Activated T-helper 9 cell treated with anti-CD3 and anti-CD28 coated beads, Interleukin-2, amount 50 U/mL, for 16 hours (primary cell): ENCODE measurements at places on chromosomes 12 and 14.
A peak's percentile ranks its signal among the peaks of the same experiment; 100 is the strongest.

- DNase-seq = no peak
Observed at GRCh38 chr12:3869433-3869832, 3.8 kb downstream of the PARP11 start.

DNA sequence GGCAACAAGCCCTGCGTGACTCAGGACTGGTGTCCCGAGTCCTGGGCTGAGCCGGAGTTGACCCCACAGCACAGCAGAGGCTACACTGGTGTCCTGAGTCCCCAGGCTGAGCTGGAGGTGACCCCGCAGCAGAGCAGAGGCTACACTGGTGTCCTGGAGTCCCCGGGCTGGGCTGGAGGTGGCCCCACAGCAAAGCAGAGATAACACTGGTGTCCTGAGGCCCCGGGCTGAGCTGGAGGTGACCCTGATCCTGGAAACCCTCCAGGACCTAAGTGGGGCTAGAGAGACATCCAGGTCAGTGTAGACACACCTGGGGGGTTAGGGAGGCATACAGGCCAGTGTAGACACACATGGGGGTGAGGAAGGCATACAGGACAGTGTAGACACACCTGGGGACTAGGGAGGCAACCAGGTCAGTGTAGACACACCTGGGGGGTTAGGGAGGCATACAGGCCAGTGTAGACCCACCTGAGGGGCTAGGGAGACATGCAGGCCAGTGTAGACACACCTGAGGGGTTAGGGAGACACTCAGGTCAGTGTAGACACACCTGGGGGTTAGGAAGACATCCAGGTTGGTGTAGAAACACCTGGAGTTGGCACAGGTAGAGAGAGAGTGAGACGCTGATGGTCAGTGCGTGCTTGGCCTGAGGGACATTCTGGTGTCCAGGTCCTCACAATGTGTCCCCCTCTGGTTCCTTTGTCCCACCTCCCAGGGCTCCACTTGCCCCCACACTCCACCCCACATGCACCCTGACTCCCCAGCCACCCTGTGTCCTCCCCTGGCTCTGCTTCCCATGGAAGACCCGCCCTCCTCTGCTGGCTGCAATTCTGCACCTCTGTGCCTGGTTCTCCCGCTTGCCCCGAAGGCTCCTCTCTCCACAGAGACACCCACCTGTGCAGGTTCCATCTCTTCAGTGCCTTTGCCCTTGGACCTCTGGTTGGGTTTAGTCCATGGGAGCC lies 321.6 kb upstream of the SFSWAP start:
- DNase-seq = no peak

DNA sequence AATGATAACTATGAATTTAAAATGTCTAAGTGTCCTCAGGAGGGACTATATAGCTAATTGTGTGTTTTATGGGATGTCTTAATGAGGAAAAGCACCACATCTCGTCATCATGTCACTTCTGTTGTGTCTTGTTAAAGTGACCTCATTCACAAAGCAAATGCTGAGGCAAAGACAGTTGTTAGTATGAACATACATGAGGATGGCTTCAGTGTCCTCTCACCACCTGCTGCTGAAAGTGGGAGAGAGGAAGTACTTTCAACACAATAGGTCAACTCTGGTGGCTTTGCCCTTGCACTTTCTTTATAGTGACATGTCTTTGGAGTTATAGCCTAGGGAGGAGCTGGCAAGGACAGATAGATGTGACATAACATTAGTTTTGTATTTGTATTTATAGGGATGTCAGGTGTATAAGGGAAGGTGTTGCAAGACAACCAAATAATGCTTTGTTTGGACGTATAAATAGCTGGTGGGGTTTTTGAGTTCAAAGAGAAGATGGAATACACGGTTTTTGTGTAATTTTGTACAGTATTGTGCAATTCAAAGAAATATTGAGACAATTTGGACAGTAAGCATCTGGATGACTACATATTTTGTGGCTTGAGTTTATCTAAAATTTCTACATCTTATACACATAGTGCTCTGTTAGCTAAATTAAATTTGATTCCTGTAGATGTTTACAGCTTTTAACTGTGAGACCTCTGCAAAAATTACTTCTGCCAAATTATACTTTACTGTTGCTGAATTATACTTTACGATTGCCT lies 131.7 kb upstream of the ATP2B1 start:
- DNase-seq = no peak

- no peak for DNase-seq
Observed at GRCh38 chr14:60309867-60310552, 61.0 kb downstream of the PPM1A start.

GRCh38 chr12:125129591-125130255 lies 64.5 kb downstream of the AACS start:
- no peak for DNase-seq

DNA sequence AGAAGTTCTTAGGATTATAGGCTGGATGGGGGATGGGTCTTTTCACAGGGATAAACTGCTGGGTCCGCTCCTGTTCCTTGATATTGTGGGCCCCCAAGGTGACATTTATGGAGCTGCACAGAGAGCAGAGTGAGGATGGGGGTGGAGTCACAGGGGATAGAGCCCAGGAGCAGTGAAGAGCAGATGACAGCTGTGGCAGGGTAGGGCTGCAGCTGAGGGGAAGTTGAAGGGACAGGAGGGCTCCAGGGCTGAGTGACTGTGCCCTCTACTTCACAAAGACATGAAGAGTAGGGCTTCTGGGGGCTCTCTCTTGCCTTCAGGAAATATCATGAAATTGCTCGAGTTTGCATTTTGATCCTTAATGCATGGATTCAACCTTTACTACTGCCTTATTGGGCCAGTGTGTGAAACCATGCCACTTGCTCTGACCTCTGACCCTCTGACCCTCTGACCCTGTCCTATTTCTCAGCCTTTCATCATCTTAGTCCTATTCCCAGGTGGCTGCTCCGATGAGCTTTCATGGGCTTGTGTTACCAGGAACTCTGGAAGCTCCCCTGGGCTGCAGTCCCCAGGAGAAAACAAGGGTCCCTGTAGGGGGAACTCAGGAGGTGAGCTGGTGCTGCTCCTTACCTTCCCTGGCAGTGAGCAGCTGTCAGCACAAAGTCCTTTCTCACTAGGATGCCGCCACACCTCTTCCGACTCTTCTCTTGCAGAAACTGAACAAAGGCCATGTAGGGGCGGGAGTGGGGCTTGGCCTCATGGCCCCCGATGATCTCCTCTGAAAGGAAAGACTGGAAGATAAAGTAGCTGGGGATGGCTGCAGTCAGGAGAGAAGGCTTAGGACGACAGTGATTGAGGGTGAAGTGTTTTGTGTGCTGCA lies 1.6 kb downstream of the GZMH start:
- no peak for DNase-seq

DNA sequence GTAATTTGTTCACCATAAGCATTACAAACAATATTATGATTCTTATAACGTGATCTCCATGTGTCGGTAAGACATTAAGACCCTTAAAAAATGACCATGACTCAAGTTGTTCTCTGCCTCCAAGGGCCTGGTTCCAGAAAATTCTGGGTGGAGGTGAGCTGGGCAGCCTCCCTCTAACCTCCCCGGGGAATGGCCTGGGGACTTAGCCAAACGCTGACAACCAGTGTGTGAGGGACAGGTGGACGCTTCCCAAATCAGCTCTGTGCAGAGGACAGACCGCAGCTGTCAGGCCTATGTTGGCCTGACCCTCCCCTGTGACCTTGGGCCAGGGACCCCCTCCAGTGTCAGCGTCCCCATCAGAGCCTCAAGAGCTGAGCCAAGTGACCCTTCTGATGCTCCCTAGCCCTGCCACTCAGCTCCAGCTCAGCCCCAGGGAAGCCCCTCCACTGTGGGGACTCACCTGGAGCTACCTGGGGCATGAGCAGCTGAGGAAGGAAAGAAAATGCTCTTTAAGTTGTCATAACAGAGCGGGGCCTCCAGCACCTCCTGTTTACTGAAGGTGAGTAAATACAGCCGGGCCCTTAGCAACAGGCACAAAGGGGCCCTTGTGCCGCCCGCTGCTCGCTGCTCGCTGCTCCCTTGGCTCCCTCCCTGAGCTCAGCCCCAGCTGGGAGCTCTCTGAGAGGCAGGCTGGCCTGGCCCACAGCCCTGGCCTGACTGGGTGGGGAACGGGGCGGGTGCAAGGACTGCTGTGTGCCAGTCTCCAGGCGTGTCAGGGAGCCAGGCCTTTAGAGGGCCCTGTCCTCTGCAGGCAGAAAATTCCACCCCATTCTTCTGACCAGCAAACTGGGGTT lies 116.6 kb downstream of the CALM1 start:
- DNase-seq = no peak

DNA sequence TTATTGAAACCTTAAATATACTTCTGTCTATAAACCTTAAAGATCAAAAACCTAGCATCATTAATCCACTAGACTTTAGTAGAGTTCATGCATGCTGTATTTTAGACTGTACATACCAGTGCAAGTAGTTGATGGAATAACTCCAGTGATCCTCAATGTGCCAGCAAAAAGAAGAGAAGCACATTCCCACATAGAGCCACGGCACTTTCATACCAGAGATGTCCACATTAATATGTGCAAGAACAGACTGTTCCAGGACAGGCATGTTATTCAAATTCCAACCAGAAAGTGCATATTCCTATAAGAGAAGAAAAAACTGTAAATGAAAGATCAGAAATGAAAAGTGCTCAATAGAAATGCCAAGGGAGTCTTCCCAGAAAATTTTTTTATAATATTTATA lies 55.0 kb downstream of the KDM5A start:
- DNase-seq = no peak

- DNase-seq = peak; percentile 68
Observed at GRCh38 chr12:127145929-127146789, 1120.8 kb upstream of the TMEM132C start.

DNA sequence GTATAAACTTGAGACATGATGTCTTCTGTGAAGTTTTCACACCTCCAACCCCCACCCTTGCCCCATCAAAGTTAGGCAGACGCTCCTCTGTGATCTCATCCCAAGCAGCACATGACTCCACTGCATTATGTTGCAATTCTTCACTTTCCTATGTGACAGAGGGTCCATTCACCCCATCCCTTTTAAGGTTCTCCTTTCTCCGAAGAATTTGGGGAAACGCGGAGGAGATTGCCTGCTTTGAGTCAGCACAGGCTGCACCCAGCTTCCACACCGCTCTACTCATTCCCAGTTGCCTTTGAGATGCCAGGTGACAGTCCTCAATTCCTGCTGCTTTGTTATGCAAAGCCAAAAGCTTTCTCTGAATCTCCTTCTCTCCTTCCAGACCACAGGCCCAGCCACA lies 61.8 kb downstream of the PHLDA1 start:
- DNase-seq = no peak

DNA sequence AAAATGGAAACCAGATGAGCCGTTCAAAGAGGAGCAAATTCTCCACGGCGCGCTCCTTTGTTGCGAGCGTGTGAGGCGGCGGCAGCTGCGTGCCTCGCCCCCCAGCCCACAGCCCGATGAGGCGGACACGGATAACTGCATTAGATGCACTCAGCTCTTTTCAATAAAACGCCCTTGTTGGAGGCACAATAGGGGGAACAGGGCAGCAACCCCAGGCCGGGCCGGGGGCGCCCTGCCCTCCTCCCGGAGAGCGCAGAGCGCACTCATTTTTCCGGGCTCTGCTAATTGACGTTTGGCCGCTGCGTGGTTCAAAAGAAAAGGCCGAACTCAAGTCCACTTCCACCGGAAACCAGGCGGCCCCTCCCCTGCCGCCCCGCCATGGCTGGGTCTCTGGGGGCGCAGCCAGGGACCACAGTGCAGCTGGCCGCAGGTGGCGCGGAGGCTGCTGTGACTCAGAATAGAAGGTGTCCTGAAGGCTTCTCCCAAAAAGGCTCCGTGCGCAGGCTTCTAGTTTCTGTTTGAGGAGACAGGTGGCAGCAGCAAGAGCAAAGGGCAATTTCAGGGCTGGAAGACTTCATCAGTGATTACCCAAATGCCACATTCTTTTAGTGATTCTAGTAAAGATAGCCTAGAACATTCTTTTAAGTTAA lies 29.0 kb upstream of the SMOC1 start:
- no peak for DNase-seq

DNA sequence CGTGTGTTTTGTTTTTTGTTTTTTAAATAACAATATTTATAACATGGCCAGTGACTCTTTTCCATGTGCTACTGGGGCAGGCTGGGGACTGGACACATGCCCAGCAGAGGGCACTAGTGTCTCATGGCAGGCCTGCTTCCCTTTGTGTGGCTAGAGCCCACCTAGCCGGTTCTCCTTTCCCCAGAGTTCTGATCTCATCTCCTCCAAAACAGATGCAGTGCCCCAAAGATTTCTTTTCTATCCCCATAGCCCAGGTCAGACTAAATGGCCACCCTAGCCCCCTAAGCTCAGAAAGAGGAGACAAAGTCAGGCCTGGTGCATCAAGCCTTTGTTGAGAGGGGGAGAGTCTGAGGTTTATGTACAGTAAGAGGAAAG lies 21.2 kb downstream of the PRPF40B start:
- DNase-seq = peak; percentile 68

DNA sequence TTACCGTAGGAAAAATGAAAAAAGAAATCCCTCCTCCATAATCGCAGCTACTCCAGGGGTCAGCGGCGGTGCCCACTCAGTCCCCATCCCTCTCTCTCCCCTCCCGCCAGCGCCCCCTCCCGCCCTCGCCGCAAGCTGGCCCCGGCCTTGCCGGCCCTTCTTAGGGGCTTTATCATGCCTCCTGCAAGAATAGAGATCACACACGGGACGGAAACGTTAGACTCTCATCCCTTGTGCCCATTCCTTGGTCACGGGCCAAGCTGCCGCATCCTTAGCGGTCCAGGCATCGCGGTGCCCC lies 692 bp upstream of the COX14 start:
- DNase-seq = no peak

DNA sequence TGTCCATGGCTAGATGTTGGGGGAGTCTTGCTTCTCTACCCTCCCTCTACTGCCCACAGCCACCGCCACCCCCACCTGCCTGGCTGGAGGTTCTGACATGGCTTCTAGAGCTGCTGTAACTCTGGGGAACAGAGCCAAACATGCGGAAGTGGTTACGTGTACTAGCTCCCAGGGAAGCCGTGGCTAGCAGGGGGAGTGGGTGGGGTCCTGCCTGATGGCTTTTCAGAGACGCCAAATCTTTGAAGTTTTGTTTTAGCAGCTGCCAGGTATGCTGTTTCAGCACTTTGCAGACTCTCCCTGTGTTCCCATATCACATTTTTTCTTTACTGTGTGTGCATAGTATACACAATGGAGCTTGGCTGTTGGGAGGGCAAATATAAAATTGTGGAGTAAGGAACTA lies 150.3 kb downstream of the TGFB3 start:
- DNase-seq = peak; percentile 9

DNA sequence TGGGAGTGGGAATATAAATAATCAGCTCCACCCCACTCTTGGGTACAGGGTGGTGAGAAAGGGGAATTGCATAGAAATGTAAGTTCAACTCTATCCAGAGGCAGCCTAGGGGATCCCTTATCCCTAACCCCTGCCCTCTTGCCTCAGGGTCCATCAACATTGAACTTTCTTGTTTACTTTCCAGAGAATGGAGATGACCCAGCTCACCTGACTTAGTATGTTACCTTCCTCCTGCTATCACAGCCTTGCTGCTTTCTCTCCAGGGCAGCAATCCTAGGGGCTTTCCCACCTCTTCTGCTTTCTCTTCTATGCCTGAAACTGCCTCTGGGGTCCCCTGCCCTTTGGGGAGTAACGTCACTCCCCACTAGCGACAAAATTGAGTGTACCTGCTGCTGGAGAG lies 2.7 kb downstream of the LRP1 start:
- DNase-seq = no peak
